Kidney tubule cell (primary cell): ENCODE measurements at places on chromosomes 1 and 21.

GRCh38 chr1:8590721-8591351, 226.6 kb downstream of the RERE start:
- DNase-seq: no peak

DNA sequence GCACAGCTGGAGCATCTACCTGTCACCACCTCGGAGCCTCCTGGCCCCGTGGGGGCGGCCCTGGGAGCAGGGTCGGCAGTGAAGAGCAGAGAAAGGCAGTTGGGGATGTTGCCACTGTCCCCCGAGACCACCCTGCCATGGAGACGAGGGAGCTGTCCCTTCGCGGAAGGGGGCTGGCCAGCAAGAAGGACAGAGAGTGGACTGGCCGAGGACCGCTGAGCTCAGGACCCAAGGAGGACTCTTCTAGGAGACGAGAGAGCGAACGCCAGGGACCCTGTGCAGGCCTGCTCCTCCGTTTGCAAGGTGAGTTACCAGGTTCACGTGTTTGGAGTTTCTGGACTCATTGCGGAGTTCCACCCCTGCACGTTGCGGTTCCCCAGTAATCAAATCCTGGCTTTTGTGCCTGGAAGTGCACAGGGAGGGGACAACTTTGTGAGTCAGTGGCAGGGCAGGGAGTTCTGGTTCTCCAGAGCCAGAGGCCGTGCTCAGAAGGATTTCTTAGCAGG, 5.6 kb upstream of the POFUT2 start:
- DNase-seq: no peak

DNA sequence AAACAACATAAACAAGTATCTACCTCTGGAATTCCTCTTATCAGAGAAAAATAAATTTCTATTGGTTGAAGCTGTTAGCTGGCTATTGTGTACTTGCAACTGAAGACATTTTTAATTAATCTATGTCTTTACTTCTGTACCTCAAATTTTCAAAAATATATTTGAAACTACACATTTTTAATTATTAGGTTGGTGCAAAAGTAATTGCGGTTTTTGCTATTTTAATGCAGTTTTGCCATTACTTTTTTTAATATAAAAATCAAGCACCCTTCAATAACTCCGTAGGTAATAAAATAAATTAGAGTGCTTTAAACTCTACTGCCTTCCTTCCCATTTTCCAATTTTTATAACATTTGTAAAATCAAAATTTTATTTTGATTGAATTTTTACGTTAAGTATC, 262.1 kb upstream of the DUSP10 start:
- no peak for DNase-seq

GRCh38 chr1:225476100-225476511, 48.3 kb upstream of the LBR start:
- no peak for DNase-seq

- peak; percentile 92 for DNase-seq
Measured at GRCh38 chr1:162908780-162909179, 47.8 kb upstream of the CCDC190 start.

DNA sequence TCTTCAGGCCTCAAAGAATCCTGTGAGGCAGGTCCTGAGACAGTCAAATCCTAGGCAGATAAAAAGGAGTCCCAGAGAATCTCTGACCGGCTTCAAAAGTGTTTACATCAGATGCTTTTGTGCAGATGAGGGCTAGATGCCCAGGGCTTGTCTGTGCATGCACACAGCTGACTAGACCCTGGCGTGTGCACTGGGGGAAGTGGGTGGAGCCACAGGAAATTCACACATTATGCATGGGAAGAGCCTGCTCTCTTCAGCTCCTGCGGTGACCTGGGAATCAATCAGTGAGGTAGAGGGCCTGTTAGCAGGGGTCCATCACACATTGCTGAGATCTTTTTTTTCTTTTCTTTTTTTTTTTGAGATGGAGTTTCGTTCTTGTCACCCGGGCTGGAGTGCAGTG, 36.6 kb upstream of the NHLH2 start:
- DNase-seq: no peak

GRCh38 chr1:181111559-181111958, 23.1 kb downstream of the IER5 start:
- peak; percentile 54 for DNase-seq

DNA sequence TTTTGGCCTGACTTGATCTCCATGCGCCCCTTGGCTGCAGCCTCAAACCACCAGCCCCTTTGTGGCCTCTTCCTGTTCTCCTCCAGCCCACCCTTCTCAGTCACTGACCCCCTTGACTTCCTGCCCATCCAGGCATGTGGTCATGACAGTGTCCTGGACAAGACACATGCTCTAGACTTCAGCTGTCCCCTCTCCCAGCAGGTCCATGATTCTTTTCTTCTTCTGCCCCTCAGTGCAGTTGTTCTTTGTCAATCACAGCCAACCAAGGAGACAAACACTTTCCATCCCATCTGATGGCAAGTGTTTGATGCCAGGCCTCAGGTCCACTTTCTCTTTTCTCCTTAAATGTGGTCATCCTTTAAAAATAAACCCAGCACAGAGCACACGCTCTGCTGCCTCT, 49.7 kb downstream of the SYT6 start:
- DNase-seq: no peak

DNA sequence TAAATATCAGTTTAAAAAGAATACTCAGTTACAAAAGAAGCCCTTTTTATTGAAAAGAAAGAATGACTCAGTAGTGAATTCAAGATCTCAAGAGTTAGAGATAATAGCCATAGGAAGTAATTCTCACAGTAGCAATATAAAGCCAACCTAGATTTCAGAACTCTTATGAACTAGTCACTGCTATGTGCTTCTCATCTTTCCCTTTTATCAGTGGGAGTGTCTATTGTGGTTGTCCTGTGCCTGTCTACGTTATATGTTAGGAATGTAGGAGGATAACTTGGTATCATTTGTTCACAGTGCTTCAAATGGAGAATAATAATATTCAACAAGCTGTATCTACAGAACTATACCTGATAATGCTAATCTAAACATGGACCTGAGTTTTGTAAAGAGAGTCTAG, 73.1 kb upstream of the RGS21 start:
- DNase-seq: peak; percentile 4

DNA sequence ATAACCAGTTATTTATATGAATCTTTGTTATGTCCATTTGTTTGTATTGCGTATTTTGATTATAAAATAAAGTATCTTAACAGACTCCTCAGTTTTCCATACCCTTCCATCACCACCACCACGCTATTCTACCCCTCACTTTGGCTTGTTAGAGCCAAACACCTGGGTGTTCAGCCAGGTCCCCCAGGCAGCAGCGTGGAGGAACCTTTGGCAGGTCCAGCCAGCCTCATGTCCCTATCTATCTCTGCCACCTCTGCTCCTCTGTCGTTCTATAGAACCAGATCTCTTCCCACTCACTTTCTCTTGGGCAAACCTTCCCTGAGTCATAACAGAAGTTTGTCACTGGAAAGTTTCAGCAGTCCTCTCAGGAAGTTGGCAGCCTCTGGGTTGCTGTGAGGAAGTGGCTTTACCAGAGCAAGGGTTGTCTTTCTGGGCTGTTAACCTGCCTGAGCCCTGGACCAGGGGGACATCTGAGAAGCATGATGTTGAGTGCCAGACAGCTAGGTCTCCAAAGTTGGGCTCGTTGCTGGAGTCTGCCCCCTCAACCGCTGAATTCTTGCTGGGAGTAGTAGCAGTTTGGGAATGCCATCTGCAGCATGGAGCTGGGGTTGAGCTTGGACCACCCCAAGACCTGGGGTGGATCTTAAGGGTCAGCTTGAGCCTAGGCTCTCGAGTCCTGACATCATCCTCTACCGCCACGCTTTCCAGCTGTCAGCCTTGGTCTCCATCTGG, 996 bp upstream of the SH3BGRL3 start:
- DNase-seq: peak; percentile 86

DNA sequence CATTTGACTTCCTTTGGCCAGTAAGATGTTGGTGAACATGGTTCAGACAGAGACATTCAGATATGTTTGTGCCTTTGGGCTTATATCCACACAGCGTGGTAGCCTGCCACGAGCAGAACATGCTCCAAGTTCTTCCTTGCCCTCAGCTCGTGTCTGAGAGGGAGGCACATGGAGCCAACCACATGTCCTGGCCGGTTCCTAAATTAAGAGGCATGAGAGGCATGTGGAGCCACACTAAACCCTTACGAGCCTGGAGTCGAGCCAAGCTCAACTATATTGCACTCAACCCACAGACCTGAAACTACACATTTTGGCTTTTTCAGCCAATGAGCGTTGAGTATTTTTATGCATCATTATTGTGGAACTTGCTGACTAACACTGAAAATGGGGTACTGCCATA, 133.7 kb upstream of the KCNK1 start:
- no peak for DNase-seq

- peak; percentile 97 for DNase-seq
Measured at GRCh38 chr1:156114101-156114918, at the start of gene LMNA. TSS of gene LMNA (plus strand) at chr1:156114711. CDS start at chr1:156114919, 208 bp downstream.

DNA sequence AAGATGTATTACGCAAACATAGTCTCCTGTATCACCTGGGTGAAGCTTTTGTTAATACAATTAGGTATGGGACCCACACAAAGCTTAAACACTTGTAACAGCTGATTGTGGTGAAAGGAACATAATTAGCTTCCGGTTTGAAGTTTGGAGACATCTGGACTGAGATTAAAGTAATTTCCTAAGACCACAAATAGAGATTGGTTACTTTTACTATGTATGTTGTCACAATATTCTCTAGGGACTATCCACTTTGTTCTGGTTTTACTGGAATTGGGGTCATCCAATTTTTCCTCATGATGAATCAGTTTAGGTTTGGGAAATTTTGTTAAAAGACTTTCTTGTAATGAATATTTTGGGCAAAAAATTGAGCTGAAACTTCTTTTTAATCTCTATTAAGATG, 71.8 kb upstream of the SAMSN1 start:
- DNase-seq: no peak

DNA sequence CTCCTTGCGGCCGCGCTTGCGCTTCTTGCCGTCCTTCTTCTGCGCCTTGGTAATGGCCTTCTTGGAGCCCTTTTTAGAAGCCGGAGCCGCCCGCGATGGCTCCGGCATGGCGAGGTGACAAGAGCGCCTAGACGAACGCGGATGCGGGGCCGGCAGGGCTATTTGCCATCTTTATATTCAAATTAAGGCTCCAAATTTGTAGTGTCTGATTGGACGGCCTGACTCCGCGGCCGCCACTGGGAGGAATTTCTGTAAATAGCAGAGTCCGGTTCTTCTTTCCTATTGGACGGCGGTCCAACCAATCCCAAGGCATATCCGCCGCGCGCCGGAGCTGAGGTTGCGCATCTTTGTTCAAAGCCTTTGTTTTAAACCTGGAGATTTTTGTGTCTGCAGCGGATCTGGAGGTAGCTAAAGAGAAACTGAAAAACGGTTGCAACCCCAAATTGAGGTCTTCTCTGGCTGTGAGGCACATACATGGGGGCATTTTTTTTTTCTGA, 22.6 kb upstream of the RNF187 start:
- peak; percentile 57 for DNase-seq

DNA sequence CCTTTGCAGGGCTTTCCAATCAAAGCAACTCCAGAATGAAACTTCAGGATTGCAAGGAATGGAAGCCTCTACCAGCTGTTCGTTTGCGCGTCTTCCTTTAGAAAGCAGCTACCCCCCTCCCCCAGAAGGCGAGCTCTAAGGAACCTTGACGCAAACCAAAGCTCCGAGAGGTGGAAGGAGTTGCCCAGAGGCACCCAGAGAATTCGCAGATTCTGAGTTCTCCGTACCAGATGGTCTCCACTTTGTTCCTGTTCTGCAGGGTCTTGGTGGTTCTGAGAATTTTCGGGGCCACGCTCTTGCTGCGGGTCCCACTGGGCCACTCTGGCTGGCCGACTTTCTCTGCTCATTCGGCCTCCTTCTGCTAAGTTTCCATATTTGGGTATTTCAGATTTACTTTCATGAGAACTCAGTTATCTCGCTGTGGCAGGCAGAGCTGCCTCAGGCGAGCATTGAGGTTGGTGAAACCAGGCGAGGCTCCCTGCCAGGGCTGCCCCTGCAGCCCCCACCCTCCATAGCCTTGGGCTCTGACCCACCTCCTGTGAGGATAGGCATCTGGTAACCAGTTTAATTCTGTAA, 801 bp downstream of the TRAF5 start:
- DNase-seq: peak; percentile 41

DNA sequence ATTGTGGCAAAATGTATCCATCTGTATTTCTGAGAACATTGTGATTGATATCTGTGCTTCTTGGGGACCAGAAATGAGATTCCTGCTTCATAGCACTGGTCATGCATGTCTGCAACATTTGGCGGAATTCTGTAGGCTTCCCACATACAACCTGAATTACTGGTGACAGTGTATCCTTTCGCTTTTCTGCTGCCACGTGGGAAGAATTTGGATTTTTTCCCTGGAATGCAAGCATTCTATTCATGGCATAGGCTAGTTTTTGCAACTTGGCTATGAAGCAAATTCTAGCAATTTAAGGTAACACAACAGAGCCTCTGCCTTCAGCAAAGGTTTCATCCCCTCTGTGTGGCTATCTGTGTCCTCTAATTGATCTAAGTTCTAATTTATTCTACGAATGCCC, 85.9 kb downstream of the BCAR3 start:
- no peak for DNase-seq

DNA sequence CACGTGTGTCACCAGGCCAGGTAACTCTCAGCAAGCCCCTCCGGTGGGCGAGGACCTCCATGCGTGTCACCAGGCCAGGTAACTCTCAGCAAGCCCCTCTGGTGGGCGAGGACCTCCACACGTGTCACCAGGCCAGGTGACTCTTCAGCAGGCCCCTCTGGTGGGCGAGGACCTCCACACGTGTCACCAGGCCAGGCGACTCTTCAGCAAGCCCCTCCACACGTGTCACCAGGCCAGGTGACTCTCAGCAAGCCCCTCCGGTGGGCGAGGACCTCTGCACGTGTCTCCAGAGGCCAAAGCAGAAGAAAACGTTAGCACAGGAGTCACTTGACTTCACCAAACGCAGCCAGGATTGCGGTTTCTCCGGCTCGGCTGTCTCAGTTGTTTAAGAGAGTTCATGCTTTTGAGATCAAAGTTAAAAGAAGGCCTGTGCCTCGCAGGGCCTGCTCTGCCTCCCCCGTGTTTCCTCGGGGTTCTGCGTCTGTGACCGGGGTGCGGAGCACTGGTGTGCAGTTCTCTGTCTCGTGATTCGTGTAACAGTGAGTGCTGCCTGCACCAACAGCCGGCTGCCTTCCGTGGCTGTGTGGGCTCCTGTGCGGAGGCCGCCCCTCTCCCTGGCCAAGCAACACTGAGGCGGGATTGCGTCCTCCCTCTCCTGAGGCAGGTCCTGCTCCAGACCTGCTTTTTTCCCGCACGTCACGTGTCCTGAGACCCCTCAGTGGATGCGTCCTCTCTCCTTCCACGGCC, 56.6 kb downstream of the PRKCZ start:
- no peak for DNase-seq

GRCh38 chr1:4488018-4488417, 166.4 kb upstream of the AJAP1 start:
- no peak for DNase-seq
